Breast epithelium (tissue), 4 donors: ENCODE measurements at places on chromosomes 13 and 19. TPM values are rescaled to one million over a fixed set of nuclear protein-coding genes. Genes with fewer than 3 reads are reported as not detected.

DNA sequence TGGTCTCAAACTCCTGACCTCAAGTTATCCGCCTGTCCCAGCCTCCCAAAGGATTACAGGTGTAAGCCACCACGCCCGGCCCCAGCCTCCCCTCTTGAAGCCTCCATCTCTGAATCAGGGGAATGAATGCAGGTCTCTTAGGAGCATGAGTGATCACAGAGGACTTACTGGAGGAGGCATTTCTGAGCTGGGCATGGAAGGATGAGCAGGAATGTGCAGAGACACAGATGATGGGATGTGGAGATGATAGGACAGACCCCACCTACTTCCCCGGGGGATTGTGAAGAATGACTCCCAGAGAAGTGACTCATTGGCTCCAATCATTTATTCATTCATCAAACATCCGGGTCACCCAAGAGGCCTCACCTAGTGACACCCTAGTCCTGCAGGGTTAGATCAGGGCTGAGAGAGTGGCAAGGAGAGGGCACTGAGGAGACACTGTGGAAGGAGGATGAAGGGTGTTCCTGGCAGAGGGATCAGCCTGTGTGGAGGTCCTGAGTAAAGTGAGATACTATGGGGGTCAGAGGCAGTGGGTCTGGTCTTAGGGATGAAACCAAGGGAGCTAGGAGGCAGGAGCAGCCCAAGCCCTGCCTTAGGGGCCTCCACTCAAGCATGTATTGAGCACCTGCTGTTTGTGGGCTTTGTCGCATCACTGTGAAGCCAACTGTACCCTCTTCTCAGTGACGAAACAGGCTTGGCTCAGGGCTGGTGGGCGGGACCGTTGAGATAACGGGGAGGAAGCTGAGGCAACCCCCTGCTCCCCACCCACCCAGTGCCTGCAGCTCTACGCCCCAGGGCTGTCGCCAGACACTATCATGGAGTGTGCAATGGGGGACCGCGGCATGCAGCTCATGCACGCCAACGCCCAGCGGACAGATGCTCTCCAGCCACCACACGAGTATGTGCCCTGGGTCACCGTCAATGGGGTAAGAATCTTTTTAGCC is 3.0 kb downstream of the IFI30 start:
- no peaks in the 10 kb centered on the region for H3K36me3 ChIP-seq
- no peaks in the 10 kb centered on the region for H3K4me1 ChIP-seq
- H3K27me3 ChIP-seq: no peaks in the 10 kb centered on the region
- H3K4me3 ChIP-seq: no peak overlapping the region
- no peak overlapping the region for H3K27ac ChIP-seq

ZNF577 gene
- 19.5 TPM for total RNA-seq

DNA sequence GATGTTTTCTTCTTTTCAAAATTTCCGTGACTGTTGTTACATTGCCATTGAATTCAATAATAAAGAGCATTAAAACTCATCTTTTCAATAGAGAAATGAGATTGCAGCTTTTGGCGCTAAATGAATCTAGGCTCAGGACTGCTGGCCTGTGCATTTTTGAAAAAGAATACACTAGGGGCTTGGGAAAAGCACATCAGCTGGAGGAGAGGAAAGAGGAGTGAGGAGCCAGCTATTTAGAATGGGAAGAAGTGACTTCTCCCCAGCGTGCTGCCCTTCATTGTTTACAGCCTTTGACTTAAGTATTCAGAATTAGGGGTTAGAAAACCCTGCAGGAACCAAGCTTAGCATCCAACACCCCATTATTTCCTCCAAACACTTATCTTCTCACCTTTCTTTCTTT is 43.3 kb downstream of the TNFSF11 start:
- DNase-seq: no peak
- H3K27ac ChIP-seq: no peak overlapping the region
- no peaks in the 10 kb centered on the region for H3K36me3 ChIP-seq
- no peak overlapping the region for H3K4me3 ChIP-seq
- no peaks in the 10 kb centered on the region for H3K27me3 ChIP-seq

DNA sequence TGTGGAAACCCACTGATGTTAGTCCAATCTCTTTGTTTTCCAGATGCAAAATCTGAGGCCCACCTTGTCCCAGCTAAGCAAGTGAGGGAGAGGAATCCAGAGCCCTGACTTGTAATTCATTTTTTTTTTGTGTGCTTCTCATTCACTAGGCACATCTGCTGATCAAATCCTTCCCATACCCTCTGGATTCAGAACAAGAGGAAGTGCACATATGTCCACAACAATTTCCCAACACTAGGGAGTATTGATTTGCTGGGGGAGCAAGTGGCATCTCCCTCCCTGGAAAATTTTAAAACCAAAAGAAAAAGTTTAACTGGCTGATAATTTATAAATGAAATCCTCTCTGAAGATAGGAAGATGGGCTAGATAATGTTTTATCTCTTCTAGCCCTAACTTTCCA is 94.6 kb upstream of the RFC3 start:
- no peaks in the 10 kb centered on the region for H3K4me1 ChIP-seq
- H3K36me3 ChIP-seq: no peaks in the 10 kb centered on the region
- DNase-seq: no peak
- no peak overlapping the region for H3K4me3 ChIP-seq

- DNase-seq: no peak
- H3K27me3 ChIP-seq: peaks cover 12% of the 10 kb centered on the region
- H3K36me3 ChIP-seq: no peaks in the 10 kb centered on the region
- H3K4me3 ChIP-seq: no peak overlapping the region
- H3K27ac ChIP-seq: no peak overlapping the region
- peaks cover 3% of the 10 kb centered on the region for H3K4me1 ChIP-seq
Measured at GRCh38 chr19:493391-494170, 2.7 kb upstream of the MADCAM1 start.

- no peaks in the 10 kb centered on the region for H3K27me3 ChIP-seq
- peaks cover 10% of the 10 kb centered on the region for H3K36me3 ChIP-seq
- DNase-seq: no peak
- no peak overlapping the region for H3K27ac ChIP-seq
Measured at GRCh38 chr19:16522559-16523377, 19.5 kb downstream of the CHERP start.

DNA sequence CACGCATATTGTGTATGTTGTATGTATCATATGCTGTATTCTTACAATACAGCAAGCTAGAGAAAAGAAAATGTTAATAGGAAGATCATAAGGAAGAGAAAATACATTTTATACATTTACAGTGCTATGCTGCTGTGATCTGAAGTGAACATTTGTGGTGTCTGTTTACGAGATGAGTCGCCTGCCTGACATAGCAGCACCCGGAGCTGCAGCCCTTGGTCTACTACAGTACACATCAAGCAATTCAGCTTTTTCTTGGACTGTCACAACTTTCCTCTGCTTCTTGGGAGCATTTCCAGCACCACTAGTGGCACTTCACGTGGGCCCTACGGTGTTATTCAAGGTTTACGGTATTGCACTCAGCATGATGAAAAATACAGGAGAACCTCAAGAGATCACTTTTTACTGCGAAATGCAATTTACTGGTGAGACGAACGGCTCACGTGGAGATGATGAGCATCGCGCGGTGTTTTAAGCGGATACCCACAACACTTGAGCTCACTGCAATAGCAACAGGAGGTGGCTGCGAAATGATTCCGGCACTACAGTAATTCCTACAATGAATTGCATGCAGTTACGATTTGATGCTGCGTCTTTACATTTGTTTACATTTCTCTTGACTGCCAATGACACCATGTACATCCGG is 308.4 kb downstream of the FGF9 start:
- no peaks in the 10 kb centered on the region for H3K27me3 ChIP-seq
- no peaks in the 10 kb centered on the region for H3K4me1 ChIP-seq
- no peak for DNase-seq
- no peak overlapping the region for H3K27ac ChIP-seq
- H3K4me3 ChIP-seq: no peak overlapping the region

PRODH2 gene
- not detected for total RNA-seq

DNA sequence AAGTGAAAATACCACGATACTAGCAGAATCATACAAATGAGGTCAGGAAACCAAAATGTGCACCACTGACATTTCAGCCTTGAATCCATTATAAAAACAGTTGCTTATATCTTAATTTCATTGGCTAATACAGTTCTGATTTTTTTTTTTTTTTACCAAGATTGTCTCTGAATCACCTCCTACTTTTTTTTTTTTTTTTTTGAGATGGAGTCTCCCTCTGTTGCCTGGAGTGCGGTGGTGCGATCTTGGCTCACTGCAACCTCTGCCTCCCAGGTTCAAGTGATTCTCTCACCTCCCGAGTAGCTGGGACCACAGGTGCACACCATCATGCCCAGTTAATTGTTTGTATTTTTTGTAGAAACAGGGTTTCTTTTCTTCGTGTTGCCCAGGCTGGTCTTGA is 270.2 kb downstream of the LMO7 start:
- no peaks in the 10 kb centered on the region for H3K36me3 ChIP-seq
- H3K27ac ChIP-seq: no peak overlapping the region
- no peaks in the 10 kb centered on the region for H3K4me1 ChIP-seq
- no peaks in the 10 kb centered on the region for H3K27me3 ChIP-seq
- no peak overlapping the region for H3K4me3 ChIP-seq

GRCh38 chr19:34145741-34146202 is 26.5 kb upstream of the LSM14A start:
- no peaks in the 10 kb centered on the region for H3K4me1 ChIP-seq
- no peak for DNase-seq
- no peaks in the 10 kb centered on the region for H3K27me3 ChIP-seq
- no peak overlapping the region for H3K27ac ChIP-seq
- no peaks in the 10 kb centered on the region for H3K36me3 ChIP-seq

LRRC63 gene
- total RNA-seq: 0.33 TPM

IZUMO4 gene
- 3.7 TPM for total RNA-seq

GRCh38 chr19:1698636-1699035 is 46.2 kb upstream of the TCF3 start:
- no peaks in the 10 kb centered on the region for H3K36me3 ChIP-seq
- H3K4me1 ChIP-seq: no peaks in the 10 kb centered on the region
- peaks cover 5% of the 10 kb centered on the region for H3K27me3 ChIP-seq
- H3K4me3 ChIP-seq: no peak overlapping the region
- DNase-seq: no peak
- no peak overlapping the region for H3K27ac ChIP-seq

ATCAY gene
- 0.73 TPM for total RNA-seq

- H3K4me1 ChIP-seq: no peaks in the 10 kb centered on the region
- H3K27me3 ChIP-seq: no peaks in the 10 kb centered on the region
- no peaks in the 10 kb centered on the region for H3K36me3 ChIP-seq
Measured at GRCh38 chr19:38015216-38015615, 108.2 kb downstream of the SIPA1L3 start.
